ENCODE measurements at places on chromosomes 2 and 18. TPM values are rescaled to one million over a fixed set of nuclear protein-coding genes. Genes with fewer than 3 reads are reported as not detected.

GRCh38 chr2:137764646-137765045, 199.6 kb upstream of the HNMT start:
- H3K4me1 ChIP-seq = no peaks in the 10 kb centered on the region
- DNase-seq = no peak
- H3K27ac ChIP-seq = no peak overlapping the region
- H3K36me3 ChIP-seq = no peaks in the 10 kb centered on the region
- no peak overlapping the region for H3K4me3 ChIP-seq

GRCh38 chr2:99852956-99853355, 289.4 kb downstream of the AFF3 start:
- H3K4me1 ChIP-seq = no peaks in the 10 kb centered on the region
- H3K36me3 ChIP-seq = no peaks in the 10 kb centered on the region
- H3K27me3 ChIP-seq = peaks cover 11% of the 10 kb centered on the region
- H3K27ac ChIP-seq = no peak overlapping the region
- no peak for DNase-seq

DNA sequence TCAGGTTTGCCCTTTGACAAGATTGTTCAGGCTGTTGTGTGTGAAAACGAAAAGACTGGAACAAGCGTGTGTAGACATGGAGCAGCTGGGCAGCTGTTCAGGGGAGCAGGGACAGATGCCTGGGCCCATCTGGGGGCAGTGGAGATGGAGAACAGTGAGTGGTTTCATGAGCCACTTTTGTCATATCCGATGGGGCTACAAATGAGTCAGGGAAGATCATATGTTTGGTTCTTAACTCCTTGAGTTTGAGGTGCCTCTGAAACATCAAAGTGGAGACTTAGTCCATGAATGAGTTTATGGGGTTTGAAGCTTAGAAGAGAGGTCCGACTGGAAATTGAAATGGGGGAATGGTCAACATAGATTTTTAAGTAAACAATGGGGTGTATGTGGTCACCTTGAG, 9.3 kb upstream of the PLB1 start:
- peaks cover 8% of the 10 kb centered on the region for H3K27me3 ChIP-seq
- no peak overlapping the region for H3K4me3 ChIP-seq
- H3K36me3 ChIP-seq = no peaks in the 10 kb centered on the region
- no peak for DNase-seq
- no peak overlapping the region for H3K27ac ChIP-seq

GRCh38 chr2:223300326-223300725, 248.3 kb downstream of the KCNE4 start:
- H3K27me3 ChIP-seq = no peaks in the 10 kb centered on the region
- H3K4me1 ChIP-seq = no peaks in the 10 kb centered on the region
- H3K4me3 ChIP-seq = no peak overlapping the region
- no peak for DNase-seq

DNA sequence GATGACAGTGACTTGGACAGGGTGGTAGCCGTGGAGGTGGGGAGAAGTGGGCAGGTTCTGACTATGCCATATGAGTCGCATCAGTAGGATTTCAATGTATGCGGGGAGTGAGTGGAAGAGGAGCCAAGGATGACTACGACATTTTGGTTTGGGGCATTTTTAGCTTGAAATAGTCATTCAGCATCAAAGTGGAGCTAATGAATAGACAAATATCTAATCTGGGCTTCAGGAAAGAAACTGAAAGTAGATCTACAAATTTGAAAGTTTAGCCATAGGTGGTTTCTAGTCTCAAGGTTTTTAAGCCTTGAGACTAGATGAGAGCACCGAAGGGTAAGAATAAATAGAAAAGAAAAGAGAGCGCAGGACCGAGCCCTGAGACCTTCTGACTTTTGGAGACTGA, 58.3 kb downstream of the FEZ2 start:
- H3K36me3 ChIP-seq = no peaks in the 10 kb centered on the region
- no peaks in the 10 kb centered on the region for H3K4me1 ChIP-seq
- H3K27me3 ChIP-seq = no peaks in the 10 kb centered on the region
- H3K4me3 ChIP-seq = no peak overlapping the region
- no peak for DNase-seq

DNA sequence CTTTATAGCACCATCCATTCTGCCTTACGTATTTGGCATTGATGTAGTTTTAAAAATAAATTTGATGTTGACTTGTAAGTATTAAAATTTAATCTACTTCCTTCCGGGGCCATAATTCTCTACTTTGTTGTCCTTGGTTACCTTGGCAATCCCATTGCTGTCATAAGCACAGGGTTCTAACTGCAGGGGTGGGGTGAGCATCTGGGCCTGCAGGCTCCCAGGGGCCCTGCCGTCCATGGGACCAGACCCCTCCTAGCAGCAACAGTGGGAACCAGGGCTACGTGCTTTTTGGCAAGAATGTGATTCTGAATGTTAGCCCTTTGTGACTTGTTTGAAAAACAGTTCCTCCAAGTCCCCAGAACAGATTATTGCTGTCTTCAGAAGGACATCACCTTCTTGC, 4.9 kb downstream of the ASAP2 start:
- DNase-seq = no peak
- no peak overlapping the region for H3K27ac ChIP-seq
- peaks cover 6% of the 10 kb centered on the region for H3K4me1 ChIP-seq
- H3K36me3 ChIP-seq = peaks cover 5% of the 10 kb centered on the region

DNA sequence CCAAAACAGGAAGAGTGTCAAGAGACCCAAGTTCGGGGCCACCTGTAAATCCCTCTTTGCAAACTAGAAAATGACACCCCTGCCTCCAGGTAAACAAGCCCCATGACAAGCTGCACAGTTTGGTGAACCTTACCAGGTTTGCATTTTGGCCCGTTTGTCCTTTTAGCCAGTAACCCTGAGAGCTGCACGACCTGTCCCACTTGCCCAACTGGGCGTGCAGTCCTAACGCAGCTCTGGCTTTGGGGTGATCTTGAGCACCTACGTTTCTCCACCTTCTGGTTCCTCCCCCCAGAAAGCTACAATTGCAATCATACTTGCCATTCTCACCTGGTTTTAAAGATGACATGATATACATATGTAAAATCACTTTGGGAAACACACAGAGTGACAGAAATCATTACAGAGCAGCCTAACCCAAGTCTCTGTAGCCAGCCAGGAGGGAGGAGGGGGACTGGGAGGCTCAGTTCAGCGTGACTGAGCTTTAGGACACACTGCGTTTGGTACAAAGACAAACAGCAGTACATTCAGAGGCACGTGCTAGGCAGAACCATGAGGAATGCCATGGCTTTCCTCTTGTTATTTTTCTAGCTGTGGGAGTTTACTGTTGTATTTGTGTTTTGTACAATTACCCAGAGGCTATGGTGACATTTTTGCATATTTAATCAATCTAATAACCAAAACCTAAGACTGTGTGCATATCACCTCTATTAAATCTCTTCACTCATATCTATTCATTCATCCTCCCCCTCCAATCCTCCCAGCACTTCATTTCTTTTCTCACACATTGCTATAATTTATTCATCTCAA, 304.0 kb downstream of the IRS1 start:
- peaks cover 20% of the 10 kb centered on the region for H3K27me3 ChIP-seq
- no peaks in the 10 kb centered on the region for H3K4me1 ChIP-seq
- DNase-seq = no peak
- H3K27ac ChIP-seq = no peak overlapping the region
- no peaks in the 10 kb centered on the region for H3K36me3 ChIP-seq

DNA sequence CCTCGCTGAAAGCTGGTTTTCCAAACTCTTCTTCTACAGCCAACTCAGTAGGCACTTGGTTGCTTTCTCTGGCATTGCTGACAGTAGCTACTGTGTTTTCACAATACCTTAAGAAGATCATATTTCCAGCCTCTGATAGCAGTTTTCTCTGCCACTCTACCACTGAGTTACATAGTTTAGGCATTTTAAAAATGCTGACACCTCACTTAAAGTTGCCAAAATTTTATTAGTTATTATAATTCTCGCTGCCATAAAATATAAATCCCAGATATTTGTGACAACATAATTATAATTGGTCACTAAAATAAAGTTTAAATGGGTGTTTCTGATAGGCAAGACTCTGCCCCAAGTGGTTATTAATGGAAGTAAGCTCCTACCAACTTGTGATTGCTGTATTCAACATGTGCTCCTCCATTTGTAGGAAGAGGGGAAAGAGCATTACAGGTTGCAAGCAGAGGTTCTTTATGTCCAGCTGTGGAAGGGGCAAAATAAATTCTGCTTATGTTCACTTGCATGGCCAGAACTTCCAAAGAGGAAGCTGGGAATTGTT, 1202.8 kb downstream of the CNTNAP5 start:
- no peaks in the 10 kb centered on the region for H3K27me3 ChIP-seq
- no peaks in the 10 kb centered on the region for H3K4me1 ChIP-seq
- no peak for DNase-seq
- H3K36me3 ChIP-seq = no peaks in the 10 kb centered on the region

- H3K27me3 ChIP-seq = peaks cover 40% of the 10 kb centered on the region
- no peak overlapping the region for H3K4me3 ChIP-seq
- H3K27ac ChIP-seq = no peak overlapping the region
- no peaks in the 10 kb centered on the region for H3K4me1 ChIP-seq
- peaks cover 2% of the 10 kb centered on the region for H3K36me3 ChIP-seq
- DNase-seq = peak; percentile 9
Observed at GRCh38 chr2:14903709-14904374, 271.3 kb downstream of the LRATD1 start.

- H3K36me3 ChIP-seq = peaks cover 2% of the 10 kb centered on the region
- H3K4me1 ChIP-seq = no peaks in the 10 kb centered on the region
- DNase-seq = no peak
- H3K27me3 ChIP-seq = peaks cover 52% of the 10 kb centered on the region
- H3K27ac ChIP-seq = no peak overlapping the region
Observed at GRCh38 chr2:29579495-29580169, 341.8 kb downstream of the ALK start.

Gene FOXI3
- total RNA-seq = not detected

Gene MBD2
- 108 TPM for total RNA-seq

Gene GNAL
- 0.10 TPM for total RNA-seq

Gene OXER1
- not detected for total RNA-seq

Gene IL1A
- total RNA-seq = 0.35 TPM

Gene FTCDNL1
- 1.8 TPM for total RNA-seq

Gene CEBPZOS
- 24.1 TPM for total RNA-seq

Gene PRKAG3
- total RNA-seq = not detected
